ENCODE measurements at places on chromosomes 4 and X.

GRCh38 chr4:5960252-5960880 lies 57.9 kb downstream of the C4orf50 start:
- DNase-seq, result no peak

- DNase-seq, result no peak
Measured at GRCh38 chrX:119251386-119251785, 15.3 kb downstream of the PGRMC1 start.

- DNase-seq, result no peak
Measured at GRCh38 chrX:78573630-78574029, 85.5 kb downstream of the RTL3 start.

DNA sequence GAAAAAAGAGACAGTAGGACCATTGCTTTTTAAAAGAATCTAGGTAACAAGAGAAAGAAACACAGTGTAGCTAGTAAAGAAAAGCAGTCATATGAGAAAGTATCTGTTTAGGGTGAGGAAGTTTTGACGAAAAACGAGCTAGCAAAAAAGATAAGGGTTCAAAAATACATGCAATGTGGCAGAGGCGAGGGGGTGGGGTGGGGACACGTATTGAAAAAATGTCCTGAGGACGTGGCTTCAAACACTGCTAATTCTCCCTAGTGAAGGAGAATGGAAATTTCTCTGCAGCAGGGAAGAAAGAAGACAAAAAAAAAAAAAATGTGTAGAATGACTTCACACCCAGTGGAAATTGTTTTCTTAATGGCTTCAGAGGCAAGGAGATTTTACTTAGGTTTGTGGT lies 856.4 kb upstream of the INTU start:
- no peak for DNase-seq

GRCh38 chr4:109649872-109650271 lies 53.4 kb downstream of the CASP6 start:
- no peak for DNase-seq

- DNase-seq, result no peak
Measured at GRCh38 chr4:153335665-153336064, 8.8 kb upstream of the MND1 start.

GRCh38 chr4:7472442-7473013 lies 37.8 kb upstream of the PSAPL1 start:
- DNase-seq, result no peak

GRCh38 chr4:5435823-5436222 lies 272.5 kb downstream of the EVC2 start:
- DNase-seq, result no peak

GRCh38 chr4:150323406-150324325 lies 245.4 kb downstream of the DCLK2 start:
- no peak for DNase-seq

DNA sequence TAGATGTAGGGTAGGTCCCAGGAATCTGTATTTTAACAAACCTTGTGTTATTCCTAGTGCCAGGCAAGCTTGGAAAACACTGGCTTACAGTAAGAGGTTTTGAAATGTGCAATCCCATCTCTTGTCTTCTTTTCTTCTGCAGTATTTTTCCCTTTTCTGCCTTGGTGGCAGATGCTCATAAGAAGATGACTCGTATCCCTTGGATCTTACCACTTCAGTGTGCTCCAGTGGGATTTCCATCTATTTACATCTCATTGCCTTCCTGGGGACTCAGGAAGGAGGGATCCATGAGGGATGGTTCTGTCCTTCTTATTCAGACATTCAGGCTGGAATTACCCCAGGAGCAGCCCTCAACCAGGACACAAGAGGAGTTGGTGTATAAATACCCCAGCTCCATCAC lies 136.6 kb downstream of the NHS start:
- DNase-seq, result no peak

- no peak for DNase-seq
Measured at GRCh38 chr4:26724534-26724933, 136.1 kb upstream of the STIM2 start.

DNA sequence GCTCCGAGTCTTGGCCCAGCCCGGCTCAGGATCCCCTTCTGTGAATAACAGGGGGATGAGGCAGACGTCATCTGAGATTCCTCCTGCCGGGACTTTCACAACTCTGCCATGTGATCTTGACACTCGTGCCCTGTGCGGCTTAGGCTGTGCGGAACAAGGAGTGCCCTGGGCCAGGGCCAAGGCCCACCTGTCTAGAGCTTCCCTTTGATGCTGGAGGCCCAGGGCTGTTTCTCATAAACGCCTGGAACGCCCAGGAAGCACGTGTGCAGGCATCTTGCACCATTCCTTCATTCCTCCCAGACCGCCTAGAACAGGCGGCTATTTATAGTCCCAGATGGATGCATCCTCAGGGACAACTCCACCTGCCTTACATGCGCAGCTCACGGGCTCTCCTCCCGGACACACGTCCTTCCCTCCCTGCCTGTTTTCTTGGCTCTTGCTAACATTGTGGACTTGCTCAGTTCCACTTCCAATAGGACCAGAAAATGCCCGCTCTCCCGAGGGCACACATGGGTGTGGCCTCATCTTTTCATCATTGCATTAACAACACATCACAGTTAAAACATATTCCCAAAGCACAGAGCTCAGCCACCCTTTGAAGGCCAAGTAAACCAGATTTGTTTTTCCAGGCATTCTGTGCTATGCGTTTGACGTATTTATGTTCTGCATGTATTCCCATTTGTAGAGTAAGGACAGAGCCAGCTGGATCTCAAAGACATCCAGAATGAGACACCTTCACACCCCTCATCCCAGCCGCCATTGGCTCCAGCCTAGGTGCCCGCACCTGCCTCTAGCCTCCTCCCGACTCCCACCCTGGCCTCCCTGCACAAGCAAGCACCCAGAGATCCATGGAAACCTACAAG lies 57.2 kb downstream of the ABLIM2 start:
- DNase-seq, result no peak

GRCh38 chr4:91681544-91681943 lies 622.2 kb upstream of the GRID2 start:
- DNase-seq, result no peak

- DNase-seq, result no peak
Measured at GRCh38 chr4:73315091-73315490, 56.5 kb upstream of the ANKRD17 start.

- DNase-seq, result no peak
Measured at GRCh38 chr4:125104616-125105015, 210.1 kb upstream of the FAT4 start.

- no peak for DNase-seq
Measured at GRCh38 chr4:5704276-5704675, 4.1 kb downstream of the EVC2 start.

DNA sequence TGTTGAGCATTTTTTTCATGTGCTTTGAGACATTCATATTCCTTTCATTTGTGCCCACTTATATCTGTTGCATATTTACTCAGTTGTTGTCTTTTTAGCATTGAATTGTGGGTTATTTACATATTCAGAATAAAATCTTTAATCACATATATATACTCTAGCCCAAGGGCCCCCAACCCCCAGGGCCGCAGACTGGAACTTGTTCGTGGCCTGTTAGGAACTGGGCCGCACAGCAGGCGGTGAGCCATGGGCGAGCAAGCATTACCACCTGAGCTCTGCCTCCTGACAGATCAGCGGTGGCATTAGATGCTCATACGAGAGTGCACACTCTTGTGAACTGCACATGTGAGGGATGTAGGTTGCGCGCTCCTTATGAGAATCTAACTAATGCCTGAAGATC lies 480.6 kb downstream of the KCTD8 start:
- no peak for DNase-seq

DNA sequence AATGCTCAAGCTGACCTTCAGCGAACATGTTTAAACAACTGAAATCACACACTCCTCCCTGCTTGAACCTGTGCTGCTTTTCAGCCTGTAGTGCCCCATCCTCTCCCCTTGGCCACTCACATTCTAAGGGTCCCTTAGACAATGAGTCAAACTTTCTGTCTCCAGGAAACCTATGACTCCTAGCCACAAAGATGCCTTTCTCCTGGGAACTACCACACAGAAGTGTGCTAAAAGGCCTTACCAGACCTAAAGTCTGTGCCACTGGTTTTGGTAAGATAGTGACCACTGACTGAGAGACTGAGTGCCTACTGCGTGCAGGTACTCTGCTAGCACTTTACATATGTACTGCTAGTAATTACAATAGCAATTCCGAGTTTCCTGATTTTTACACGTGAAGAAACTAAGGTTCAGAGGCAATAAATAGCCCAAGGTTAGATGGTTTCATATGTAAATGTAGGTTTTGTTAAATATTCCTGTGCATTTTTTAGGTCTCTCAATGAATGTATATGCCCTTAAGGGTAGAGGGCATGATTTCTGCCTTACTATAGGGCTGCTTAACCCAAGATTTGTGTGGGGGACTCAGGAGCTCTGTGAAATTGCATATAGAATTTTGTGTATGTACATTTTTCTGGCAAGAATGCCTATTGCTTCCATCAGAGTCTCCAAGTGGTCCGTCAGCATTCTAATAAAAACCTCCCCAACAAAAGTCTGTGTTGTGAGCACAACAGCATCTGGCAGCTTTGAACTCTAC lies 71.1 kb downstream of the NSG1 start:
- DNase-seq, result no peak

DNA sequence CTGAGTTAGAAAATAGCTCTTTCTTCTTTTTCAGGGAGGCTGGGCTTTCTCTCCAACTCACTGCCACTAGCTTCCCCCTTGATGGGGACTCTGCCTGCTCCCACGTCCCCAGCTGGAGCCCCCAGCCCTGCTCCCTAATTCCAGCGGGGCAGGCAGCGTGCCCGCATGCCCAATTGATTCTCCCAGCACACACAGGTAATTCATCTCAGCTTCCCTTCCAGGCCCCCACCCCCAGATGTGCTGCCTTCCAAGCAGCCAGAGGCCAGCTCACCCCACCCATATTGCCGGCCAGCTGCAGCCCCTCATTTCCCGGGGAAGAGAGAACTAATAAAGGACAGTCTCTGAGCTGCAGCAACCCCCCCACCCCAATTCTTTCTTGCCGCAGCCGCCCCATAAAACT lies 69.8 kb downstream of the EFNB1 start:
- DNase-seq, result no peak

GRCh38 chr4:87251106-87251505 lies 30.7 kb upstream of the KLHL8 start:
- DNase-seq, result no peak

DNA sequence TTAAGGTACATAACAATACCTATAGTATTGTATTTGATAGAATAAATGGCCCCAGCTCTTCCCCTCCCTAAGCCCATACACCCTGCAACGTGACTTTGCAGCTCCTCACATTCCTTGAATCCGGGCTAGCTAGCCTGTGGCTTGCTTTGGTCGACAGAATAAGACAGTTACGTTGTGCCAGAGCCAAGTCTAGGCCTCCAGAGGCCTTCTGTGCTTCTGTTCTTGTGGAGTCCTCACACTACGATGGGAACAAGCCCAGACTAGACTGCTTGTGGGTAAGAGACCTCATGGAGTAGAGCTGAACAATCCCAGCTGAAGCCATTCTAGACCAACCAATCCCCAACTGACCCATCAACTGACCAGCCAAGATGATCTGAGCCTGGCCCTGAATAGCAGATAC lies 102.4 kb upstream of the PLAC1 start:
- no peak for DNase-seq

DNA sequence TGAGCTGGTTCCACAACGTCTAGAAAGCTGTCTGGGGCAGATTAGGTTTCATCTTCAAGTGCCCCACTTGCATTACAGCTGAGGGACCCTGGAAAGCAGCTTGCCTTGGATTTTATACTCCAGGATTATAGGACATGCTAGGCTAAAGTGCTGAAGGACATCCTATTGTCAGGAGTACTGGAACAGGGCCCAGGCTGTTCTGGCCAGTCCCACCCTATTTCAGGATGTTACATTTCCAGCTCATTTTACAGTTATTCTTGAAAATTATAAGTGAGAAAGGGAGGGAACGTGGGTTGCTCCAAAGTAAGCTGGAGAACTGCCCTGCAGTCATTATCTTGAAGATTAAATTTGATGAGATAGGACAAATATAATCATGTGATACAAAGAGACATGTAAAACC lies 71.0 kb upstream of the UGT8 start:
- no peak for DNase-seq

GRCh38 chr4:183747380-183747779 lies 88.3 kb downstream of the TRAPPC11 start:
- DNase-seq, result no peak

GRCh38 chr4:173169178-173169427 lies 492 bp downstream of the GALNT7 start:
- DNase-seq, result no peak

DNA sequence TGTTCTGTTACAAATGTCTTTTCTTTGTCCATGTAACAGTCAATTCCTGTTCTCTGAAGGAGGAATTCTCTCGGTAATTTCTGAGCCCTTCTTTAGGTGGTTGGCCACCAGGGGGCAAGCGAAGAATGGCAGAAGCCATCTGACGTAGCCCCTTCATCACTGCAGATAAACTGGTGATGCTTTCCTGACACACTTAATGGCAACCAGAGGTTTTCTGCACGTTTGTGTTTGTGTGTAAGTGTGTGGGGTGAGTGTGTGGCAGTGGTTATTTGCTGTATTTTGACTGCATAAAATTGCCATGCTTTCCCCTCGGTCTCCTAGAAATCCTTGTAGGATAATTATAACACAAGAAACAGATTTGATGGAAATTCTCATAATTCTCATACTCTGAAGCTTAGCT lies 64.8 kb upstream of the STOX2 start:
- peak; percentile 64 for DNase-seq

GRCh38 chr4:153931804-153932203 lies 142.9 kb upstream of the SFRP2 start:
- no peak for DNase-seq

GRCh38 chr4:166309286-166309685 lies 436.2 kb downstream of the TLL1 start:
- DNase-seq, result no peak

GRCh38 chr4:33974270-33974669 lies 2270.0 kb downstream of the ARAP2 start:
- DNase-seq, result no peak

DNA sequence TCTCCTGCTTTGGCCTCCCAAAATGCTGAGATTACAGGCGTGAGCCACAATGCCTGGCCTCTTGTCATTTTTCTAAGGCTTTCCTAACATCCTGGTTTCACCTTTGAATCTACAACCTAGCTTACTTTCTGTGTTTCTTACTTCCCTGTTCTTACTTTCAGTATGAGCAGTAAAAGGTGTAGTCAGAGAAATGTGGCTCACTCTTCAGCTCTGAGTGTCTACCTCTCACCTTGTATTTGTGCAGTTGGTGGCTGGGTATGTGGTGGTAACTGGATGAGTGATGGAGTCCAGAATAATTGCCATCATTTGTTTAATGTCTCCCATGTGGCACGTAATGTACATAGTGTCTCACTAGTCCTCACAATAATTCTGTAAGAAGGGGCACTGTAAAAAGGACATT lies 19.1 kb upstream of the CXCL11 start:
- DNase-seq, result no peak

- DNase-seq, result no peak
Measured at GRCh38 chr4:153366486-153366885, 22.0 kb downstream of the MND1 start.

- no peak for DNase-seq
Measured at GRCh38 chr4:112138538-112138937, 6.7 kb upstream of the FAM241A start.

DNA sequence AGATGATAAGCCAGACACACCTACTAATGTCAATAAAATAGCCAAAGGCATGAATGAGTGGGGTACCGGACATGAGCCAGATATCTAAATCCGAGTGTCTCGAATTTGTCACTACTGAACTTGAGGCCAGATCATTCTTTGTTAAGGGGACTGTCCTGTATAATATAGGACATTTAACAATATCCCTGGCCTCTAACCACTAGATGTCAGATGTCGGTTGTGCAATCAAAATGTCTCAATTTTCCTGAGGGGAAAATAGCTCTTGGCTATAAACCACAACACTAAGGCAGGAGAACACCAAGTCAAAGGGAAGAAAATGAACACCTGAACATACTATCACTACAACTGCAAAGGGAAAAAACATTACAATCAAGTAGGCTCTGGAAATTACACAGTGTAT lies 154.5 kb downstream of the GPM6A start:
- no peak for DNase-seq

All from stimulated activated CD4-positive, alpha-beta T cell treated with anti-CD3 and anti-CD28 coated beads, Interleukin-4, amount 100 ng/mL, for 4 hours (primary cell).